GM12878 (cell line): ENCODE measurements at places on chromosomes 16 and 17. TPM values are rescaled to one million over a fixed set of nuclear protein-coding genes. Genes with fewer than 3 reads are reported as not detected.
A peak's percentile ranks its signal among the peaks of the same experiment; 100 is the strongest.

GRCh38 chr17:8185582-8186445 lies 4.2 kb downstream of the BORCS6 start:
- no peak for DNase-seq

DNA sequence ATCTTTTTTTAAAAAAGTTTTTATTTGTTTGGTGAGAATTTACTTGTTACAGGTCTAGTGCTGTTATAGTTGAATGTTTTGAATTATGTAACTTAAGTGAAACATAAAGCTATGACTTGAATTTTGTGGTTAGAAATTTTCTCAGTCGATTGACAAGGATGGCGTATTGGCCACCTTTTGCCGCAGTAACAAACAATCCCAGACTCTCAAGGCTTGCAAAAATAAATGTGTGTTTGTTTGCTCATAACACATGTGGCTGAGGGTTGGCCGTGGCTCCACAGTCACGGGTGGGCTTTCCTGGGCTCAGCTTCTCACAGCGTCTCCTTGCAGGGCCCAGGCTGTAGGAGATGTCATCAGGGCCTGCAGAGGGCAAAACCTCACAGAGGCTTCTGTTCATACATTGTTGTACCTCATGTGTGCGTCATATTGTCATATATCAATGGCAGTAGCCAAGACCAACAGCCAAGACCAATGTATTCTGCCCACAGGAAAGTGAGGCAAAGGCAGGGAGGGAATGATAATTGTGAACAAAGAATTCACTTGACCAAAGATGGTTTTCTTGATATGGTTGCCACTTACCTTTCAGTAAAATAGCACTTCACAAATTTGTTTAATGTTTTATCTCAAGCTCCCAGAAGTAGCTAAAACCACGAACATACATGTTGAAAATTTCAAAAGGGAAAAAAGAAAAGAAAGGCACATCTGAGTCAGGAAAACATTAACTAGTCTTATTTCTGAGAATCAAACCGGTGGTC lies 93.5 kb downstream of the WWOX start:
- no peak for DNase-seq

DNA sequence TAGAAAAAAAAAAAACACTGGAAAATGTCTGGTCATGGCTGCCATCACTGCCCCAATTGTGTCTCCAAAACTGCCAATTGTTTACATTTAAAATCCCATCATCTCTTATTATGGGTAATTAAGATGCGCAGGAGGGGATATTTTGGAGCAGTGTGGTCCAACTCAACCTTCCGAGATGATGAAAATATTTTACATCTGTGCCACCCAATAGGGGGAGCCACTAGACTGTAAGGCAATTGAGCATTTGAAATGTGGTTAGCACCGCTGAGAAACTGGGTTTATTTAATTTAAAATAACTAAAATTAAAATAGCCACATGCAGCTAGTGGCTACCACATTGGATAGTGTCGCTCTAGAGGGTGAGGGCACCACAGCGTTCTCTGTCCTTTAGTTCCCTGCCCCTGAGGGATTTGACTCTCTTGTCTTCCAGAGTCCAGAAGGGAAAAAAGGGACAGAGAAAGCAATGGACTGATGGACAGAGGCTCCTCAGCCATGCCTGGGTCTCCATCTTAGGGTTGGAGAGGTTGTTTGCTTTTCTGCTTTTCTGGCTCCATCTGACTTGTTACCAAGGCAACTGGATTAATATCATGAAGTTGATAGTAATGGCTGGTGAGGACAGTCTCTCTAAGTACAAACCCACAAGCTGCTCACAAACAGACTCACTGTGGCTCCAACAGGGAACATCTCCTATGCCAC lies 3.5 kb downstream of the MPO start:
- DNase-seq, result no peak

- no peak for DNase-seq
Measured at GRCh38 chr16:30009990-30010843, 610 bp downstream of the DOC2A start.

GRCh38 chr17:50380369-50381259 lies 7.6 kb downstream of the EME1 start:
- DNase-seq, result no peak

DNA sequence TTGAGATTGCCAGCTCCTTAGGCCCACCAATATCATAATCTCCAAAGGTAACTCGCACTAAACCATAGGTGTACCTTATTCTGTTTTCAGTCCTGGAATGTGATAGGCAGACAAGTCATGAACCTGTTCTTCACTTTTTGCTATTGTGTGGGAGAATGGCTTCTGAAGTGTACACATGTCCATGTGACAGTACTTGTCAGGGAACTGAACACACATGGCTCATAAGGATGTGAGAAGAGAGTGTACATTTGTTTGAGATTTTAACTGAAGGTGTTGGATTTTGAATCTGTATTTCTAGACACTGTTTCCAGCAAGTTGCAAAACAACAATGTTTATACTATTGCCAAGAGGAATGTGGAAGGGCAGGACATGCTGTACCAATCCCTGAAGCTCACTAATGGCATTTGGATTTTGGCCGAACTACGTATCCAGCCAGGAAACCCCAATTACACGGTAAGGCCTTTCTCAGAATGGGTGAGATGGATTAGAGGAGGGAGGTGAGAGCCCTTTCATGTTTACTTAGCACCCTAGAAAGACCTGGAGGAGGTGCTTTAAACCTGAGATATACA lies 14.5 kb upstream of the RASL10B start:
- DNase-seq, result no peak

GRCh38 chr16:88936008-88936555 lies 40.9 kb downstream of the CBFA2T3 start:
- no peak for DNase-seq

GRCh38 chr16:16869746-16870145 lies 490.8 kb downstream of the NPIPA7 start:
- DNase-seq, result no peak

GRCh38 chr16:79263425-79263824 lies 337.1 kb downstream of the MAF start:
- no peak for DNase-seq

- no peak for DNase-seq
Measured at GRCh38 chr17:81406117-81406953, 11.1 kb downstream of the BAHCC1 start.

DNA sequence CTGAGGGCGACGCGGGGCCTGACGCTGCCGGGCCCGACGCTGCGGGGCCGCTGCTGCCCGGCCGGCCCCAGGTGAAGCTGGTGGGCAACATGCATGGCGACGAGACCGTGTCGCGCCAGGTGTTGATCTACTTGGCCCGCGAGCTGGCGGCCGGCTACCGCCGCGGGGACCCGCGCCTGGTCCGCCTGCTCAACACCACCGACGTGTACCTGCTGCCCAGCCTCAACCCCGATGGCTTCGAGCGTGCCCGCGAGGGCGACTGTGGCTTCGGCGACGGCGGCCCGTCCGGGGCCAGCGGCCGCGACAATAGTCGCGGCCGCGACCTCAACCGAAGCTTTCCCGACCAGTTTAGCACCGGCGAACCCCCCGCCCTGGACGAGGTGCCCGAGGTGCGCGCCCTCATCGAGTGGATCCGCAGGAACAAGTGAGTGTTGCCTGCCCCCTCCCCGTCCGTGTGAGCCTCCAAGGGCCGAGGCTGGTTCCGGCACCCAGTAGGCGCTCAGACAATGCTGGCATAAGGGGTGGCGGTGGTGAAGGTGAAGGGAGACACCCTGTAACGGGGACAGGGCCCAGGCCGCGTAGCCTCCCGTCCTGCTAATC lies 676 bp downstream of the CPD start:
- no peak for DNase-seq

DNA sequence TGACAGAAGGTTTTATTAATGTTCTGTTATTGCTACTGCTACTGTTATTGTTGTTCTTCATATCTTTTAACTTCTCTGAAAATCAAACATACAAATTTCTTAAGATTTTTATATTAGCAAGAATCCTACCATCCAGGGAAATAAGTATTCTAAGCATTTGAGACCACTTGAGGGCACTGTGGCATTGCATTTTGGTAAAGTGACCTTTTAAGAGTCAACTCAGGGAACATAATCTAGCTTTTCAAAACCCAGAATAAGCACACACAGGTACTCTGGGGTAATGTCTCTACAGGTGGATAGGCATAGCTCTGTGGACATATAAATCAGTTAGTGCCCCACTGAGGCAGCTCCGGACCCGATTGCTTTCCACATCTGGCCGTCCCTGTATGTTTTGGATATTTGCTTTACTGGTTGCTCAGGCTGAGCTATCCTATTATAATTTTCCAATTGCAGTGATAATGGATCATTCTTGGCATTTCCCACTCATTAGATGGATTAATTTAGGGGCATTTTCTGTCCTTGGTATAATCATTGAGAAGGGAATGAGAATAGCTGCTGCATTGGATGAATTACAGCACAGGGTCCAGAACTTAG lies 1425.1 kb upstream of the CDH8 start:
- no peak for DNase-seq

GRCh38 chr16:50247123-50247905 lies 19.0 kb upstream of the ADCY7 start:
- DNase-seq, result no peak

- no peak for DNase-seq
Measured at GRCh38 chr16:27346819-27347218, 33.0 kb downstream of the IL4R start.

DNA sequence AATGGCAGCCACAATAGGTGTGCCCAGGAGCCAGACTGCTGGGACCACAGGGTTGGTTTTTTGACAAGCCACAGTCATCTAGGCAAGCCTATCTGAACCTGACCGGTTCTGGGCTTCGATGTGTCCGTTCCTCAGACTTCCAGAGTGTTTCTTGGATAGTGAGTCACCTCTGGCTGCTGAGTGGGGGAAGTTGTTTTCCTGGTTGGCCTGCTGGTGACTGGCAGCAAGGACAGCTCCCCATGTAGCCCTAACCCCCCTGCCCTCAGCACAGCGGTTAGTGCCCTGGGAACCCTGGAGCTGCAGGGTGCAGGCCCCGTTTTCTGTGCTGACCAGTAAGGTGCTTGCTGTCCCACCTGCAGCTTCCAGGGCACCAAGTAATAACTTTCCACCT lies 65.5 kb downstream of the PLD6 start:
- no peak for DNase-seq

DNA sequence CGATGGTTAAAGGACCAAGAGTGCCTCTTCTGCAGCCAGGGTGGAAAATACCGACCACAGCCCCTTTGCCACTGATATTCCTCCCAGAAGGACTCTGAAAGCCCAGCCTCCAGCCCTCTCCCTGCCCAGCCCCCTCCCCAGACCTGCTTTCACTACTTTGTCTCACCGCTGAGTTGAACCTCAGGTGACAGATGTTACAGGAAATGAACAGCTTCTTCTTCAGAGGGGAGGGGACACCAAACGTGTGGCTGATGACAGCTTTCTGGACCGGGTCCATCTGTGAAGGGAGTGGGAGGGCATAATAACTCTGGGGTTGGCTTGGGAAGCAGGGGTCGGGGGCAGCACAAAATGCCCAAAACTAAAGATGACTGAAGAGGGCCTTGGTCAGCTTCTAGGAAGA lies 14.2 kb downstream of the NKIRAS2 start:
- DNase-seq, result no peak

- DNase-seq, result no peak
Measured at GRCh38 chr16:61391896-61392295, 644.3 kb downstream of the CDH8 start.

DNA sequence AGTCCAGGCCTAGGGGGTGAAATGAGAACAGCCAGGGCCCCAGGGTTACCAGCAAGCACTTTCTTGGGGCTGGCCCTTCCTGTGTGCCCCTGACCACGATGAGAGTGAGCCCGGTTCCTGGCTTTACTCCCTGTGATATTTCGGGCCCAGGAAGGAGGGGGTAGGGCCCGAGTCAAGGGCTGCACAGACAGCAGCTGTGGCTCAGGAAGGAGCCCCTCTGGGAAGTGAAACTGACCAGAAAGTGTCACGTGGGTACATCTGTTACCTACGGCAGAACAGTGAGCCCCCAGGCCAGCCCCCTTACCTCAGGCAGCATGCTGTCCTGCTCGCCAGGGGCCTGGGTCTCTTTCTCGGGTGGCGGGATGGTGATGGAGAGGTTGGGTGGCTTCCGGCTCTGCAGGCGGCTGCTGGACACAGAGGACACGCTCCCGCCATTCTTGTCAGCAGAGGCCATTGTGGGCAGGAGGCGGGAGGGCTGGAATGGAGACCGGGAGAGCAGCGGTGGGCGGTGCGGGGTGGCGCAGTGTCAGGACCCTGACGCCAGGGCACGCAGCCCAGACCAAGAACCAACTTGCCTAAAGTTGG lies 13.8 kb downstream of the AANAT start:
- DNase-seq, result peak; percentile 71

- DNase-seq, result no peak
Measured at GRCh38 chr17:6753546-6753945, 2.3 kb upstream of the XAF1 start.

GRCh38 chr17:48131216-48131824 lies 23.8 kb downstream of the SNX11 start:
- DNase-seq, result no peak

GRCh38 chr17:49342575-49342936 lies 19.5 kb downstream of the ZNF652 start:
- no peak for DNase-seq

DNA sequence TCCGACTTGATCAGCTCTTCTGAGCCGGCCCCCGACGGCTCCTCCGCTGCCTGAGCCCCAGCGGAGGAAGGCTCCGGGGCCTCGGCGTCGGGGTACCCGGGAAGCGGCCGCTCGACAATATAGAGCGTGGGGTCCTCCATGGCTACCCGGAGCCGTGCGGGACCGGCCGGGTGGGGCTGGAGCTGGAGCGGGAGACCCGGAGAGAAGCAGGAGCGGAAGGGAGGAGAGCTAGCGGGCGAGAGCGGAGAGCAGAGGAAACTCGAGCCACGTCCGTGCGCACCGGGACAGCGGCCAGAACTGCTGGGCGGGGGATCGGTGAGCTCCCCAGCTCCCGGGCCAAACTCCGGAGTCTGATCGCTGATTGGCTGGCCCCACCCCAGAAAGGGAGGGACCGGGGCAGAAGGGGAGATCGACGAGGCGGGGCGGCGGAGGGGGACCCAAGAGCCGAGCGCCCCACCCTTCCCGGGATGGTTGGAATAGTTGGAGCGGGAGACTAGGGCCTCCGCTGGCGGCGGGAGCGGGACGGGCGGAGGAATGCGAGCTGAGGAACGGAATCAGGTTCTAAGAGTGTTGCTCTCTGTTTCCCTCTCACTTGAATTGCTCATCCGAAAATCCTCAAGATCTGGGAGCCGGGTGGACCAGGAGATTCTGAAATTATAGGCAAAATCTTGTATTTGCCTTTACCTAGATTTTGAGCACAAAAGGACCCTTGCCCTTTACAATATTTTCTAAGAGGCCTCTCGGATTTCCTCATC lies at the start of gene CAVIN1:
TSS of gene CAVIN1 (minus strand) at position 299 of the 755 bp plus-strand sequence. CDS start at position 140, 159 bp downstream.
- DNase-seq, result no peak

- DNase-seq, result no peak
Measured at GRCh38 chr16:11700264-11701029, 32.2 kb downstream of the SNN start.

GRCh38 chr17:30954046-30954830 lies 16.6 kb upstream of the RNF135 start:
- no peak for DNase-seq

PHKG2 gene
- polyA plus RNA-seq, result 48.9 and 50.1 TPM in 2 replicates

IL21R gene
- 115 TPM in 2 replicates for polyA plus RNA-seq

GOSR2 gene
- 64.5 and 66.2 TPM in 2 replicates for polyA plus RNA-seq

PDXDC1 gene
- polyA plus RNA-seq, result 52.9 and 56.9 TPM in 2 replicates

TM4SF5 gene
- polyA plus RNA-seq, result not detected in 2 replicates

ST6GALNAC2 gene
- 0.13 and 0.24 TPM in 2 replicates for polyA plus RNA-seq

VPS9D1 gene
- 1.0 TPM in 2 replicates for polyA plus RNA-seq

CHRNB1 gene
- 8.5 and 12.6 TPM in 2 replicates for polyA plus RNA-seq

MT1A gene
- not detected in 2 replicates for polyA plus RNA-seq

GCGR gene
- not detected in 2 replicates for polyA plus RNA-seq

KRTAP1-5 gene
- not detected in 2 replicates for polyA plus RNA-seq
